NCI-H510A (cell line): ENCODE measurements at places on chromosomes 16 and 17.

DNA sequence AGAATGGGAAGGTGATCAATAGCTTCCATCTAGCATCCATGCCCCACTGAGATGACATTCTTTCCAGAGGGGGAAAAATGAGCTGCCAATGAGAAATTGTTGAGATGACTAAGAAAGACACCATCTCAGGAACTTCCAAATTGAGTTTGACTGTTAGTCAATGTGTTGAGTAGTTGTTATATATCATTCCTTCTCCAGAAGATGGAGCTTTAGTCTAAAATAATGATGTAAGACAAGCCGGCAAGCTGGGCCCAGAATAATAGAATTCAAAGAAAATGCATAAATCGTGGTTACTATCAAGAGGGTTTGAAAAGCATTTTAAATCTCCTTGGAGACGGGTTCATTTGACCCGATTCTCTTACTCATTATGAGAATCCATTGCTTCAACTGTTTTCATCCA, 71.0 kb upstream of the ATF7IP2 start:
- no peak for DNase-seq

DNA sequence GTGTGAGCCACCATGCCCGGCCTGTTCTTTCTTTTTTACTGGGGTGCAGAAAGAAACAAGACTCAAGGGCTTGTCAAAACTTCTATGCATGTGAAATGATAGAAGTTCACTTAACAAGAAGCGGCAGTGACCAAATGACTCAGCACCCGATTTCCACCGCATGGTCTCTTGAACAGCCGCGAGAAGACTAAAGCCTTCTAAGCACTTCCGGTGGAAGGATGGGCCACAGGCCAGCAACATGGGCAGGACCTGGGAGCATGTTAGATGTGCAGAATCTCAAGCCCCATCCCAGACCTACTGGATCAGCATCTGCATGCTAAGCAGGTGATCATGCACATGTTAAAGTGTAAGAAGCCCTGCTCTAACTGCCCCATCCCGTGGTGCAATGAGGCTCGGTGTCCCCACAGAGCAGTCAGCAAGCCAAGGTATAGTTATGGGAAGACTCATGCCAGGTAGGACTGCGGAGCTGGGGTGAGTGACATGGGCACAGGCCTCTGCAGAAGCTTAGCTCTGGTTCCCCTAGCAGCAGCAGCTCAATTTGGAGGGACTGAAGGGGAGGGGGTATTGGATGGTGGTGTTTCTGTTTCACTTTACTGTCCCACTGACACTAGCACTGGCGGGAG, 88.5 kb upstream of the HNF1B start:
- DNase-seq, result no peak

DNA sequence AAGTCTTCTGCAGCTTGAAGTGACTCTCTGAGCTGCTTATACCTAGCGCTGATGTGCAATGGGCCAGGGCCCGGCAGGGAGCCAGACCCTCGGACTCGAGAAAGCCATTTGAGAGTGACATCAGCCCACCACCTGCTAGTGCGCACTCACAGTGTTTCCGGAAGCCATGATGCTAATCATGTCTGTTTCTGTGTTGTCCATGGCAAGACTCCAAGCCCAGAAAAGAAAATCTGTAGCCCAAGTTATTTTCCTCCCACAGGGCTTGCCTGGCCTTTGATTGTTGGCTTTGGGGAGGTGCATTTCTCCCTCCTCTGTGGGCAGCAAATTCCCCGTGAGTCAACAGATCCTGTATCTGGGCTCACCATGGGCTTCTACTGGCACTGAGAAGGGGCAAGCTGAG, 1.8 kb upstream of the CDRT4 start:
- no peak for DNase-seq

- no peak for DNase-seq
Measured at GRCh38 chr16:89828870-89829629, 775 bp downstream of the SPIRE2 start.

DNA sequence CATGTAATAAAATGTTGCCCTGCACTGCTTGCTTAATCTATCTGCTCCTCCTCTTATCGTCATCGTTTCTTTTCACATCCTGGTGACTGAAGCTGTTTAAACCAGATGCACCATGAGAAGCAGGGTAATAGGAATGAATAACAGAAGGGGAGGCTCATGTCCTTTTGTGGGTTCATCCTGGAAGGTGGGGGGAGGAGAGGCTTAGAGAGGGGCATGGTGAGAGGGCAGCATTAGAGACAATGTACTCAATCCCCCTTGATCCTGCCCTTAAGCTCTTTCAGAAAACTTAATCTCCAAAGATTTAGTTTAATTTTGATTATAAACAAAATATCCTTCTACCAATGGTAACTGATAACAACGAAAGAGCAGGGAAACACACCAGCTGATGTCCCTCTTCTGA, 248.5 kb downstream of the CA10 start:
- no peak for DNase-seq

DNA sequence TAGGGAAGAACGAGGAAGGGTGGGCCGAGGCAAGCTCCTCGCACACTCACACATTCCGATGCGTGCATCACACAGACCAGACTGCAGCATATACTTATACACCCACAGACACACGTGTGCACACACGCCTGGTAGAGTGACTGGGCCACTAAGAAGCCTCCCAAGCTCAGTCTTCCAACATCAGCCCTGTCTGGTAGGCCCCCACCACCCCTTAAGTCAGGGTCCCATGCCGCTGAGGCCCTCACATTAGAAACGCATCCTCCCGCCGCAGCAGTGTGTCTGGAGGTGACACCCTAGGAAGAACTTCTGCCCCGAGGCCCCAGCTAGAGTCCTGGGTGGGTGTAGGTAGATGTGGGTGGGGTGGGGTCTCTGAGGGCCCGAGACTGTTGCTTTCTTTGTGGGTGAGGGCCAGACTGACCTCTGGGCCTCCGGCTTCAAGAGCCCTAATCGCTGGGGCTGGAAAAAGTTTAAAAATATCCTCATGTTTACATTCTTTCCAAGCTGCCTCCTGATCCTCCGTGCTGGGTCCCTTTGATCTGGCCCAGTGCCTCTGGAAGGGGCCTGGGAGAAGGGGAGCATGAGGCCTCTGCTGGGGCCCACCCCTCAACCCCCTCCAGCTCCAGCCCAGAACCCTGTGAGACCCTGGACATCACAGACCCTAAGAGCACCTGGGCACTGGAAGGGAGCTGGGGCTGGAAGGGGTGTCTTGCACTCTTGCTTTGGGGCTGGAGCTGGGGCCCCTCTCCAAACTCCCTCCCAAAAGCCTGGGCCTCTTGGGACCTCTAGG, 13.6 kb downstream of the CDH16 start:
- no peak for DNase-seq
